ENCODE measurements at places on chromosomes 1 and 21.
A peak's percentile ranks its signal among the peaks of the same experiment; 100 is the strongest.

- no peak for DNase-seq
These were observed 6.1 kb downstream of the RNF223 start for GRCh38 chr1:1067860-1068516.

DNA sequence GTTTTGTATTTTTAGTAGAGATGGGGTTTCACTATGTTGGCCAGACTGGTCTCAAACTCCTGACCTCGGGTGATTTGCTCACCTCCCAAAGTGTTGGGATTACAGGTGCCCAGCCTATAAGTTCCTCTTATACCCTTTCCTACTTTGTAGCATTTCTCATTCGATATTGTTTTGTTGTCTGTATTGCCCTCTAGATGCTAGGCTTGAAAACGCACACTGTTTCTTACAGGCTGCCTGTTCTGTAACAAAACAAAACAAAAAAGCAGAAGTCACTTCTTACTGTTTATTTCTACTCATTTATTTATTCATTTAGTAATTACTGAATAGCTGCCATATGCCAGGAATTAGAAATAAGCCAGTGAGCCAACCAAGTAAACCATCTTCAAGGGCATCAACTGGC, 136.9 kb upstream of the BMP8A start:
- DNase-seq: no peak

DNA sequence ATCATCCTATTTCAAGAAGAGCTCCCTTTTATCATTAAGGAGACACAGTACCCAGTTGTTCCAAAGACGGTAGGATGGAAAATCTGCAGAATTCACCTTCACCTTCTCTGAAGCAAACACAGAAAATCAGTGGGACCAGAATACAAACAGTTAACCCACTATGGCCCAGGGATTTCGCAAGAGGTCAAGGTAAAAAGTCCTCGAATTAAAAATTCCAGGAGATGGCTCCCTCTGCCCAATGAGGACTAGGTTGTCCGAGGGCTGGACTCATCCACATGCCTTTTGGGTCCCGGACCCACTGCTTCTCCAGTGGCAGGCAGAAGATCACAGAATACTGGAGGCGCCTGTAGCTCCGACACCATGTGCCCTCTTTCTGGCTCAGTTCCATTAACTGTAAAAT, 42.9 kb downstream of the RCAN1 start:
- no peak for DNase-seq

GRCh38 chr21:45444385-45444784, 39.4 kb downstream of the COL18A1 start:
- DNase-seq: no peak

- DNase-seq: no peak
These were observed 75.7 kb downstream of the RASAL2 start for GRCh38 chr1:178169649-178170048.

GRCh38 chr1:205598841-205599668, 32.8 kb downstream of the ELK4 start:
- DNase-seq: peak; percentile 74

DNA sequence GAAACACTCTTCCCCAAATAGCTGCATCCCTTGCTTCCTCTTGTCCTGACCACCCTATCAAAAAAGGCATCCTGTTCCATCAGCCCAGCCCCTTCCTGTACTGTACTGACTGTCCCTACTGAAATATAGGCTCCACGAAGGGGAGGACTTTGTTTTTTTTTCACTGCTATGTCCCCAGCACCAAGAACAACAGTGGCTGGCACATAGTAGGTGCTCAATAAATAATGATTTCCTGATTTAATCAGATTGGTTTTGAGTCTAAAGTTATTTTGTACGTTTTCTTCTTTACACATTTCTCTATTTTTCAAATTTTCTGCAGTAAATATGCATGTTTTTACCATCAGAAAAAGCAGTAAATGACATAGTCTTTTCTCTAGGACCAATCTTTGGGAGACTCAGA, 73.9 kb downstream of the CD58 start:
- DNase-seq: no peak

GRCh38 chr1:116360429-116361173, 12.4 kb upstream of the ATP1A1 start:
- no peak for DNase-seq

DNA sequence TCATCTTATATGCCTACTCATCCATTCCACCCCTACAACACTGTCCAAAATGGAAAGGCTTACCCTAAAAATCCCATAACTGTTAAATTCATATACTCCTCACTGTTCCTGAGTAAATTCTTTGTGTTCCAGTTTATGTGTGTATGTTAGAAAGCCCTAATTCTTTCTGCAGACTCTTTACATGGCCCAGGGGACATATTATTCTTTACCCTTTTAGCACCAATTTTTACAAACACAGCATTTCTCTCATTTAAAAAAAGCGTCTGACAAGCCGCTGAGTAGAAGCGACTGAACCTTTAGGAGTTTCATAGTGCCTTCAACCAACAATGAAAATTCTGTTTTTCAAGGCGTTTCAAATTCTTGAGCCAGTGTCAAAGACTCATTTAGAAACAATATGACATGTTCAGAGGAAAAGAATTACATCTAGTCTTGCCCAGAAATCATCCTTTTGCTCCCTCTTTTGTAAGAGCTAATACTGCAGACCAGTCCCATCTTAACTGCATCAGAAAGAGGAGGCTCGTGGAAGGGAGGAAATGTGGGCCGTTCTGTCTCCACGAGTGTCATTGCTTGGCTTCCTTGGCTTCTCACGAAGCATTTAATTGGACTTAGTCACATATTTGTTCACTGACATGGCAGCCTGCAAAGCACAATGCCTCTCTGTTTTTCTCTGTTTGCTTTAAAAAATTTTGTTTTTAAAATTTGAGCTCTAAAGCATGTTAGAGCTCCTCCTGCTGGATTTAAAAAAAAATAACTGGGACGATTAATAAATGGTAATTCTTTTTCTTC, 21.3 kb upstream of the C1orf105 start:
- no peak for DNase-seq

- DNase-seq: no peak
These were observed 23.1 kb upstream of the HFM1 start for GRCh38 chr1:91427741-91428140.

- no peak for DNase-seq
These were observed 360.8 kb downstream of the MATN1 start for GRCh38 chr1:30362603-30362990.

- no peak for DNase-seq
These were observed 187.3 kb downstream of the SLC44A5 start for GRCh38 chr1:75423616-75424015.

GRCh38 chr1:119275145-119276134, 93.1 kb upstream of the HAO2 start:
- no peak for DNase-seq

GRCh38 chr1:208223136-208223535, 21.0 kb downstream of the PLXNA2 start:
- DNase-seq: no peak

GRCh38 chr1:209522826-209523225, 60.7 kb upstream of the CAMK1G start:
- no peak for DNase-seq

DNA sequence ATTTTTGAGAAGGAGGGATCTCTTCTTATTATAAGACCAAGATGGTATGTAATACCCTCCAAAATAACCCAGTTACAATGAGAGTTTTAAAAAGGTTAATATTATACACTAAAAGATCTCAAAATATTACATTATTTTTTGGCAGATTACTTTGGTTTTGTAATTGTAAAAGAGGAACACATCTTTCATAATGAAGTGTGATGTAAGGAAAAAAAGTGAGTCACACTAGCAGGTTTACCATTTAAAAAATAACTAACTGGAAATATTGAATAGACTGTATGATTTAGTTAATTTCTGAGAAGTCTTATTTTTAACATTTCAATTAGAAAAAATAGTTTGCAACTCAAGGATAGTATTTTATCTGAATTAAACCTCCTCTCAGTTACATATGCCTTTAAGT, 1.1 kb downstream of the F5 start:
- DNase-seq: no peak

DNA sequence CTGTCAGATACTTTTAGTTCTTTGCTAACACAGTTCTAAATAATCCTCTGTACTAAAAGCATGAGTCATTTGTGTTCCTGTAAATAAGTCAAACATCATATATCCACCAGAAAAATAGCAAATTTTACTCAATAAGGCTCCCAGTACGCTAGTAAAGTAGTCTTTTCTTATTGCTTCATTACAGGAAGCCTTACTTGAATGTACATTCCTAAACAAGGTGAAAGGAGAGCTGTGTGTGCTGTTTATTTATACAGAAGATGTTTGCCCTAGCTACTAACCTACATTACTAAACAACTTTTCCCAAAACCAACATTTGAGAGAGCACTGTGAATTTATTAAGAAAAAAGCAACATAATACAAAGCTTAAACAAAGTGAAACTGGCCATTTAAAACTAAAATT, 52.0 kb downstream of the ZNHIT6 start:
- DNase-seq: no peak

DNA sequence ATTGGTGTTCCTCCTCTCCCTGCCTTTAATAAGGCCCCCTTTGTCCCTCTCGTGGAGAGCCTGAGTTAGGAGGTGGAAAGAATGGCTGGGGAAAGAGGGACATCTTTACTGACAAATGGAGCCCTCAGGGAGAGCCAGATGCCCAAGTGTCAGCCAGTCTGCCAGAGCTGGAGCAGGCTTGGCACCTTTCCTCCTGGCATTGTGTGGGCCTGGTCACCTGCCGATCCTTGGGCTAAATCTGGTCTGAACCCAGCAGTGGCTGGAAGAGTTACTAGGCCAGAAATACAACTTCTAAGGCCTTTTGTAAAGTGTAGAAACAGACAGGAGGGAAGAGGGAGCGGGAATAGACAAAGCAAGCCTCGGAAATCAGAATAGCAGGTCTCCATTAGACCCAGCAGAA, 24.9 kb downstream of the VANGL1 start:
- no peak for DNase-seq

- DNase-seq: no peak
These were observed 448.5 kb downstream of the PRDM2 start for GRCh38 chr1:14148526-14148925.

GRCh38 chr1:159920202-159920601, 5.1 kb downstream of the TAGLN2 start:
- DNase-seq: no peak

- no peak for DNase-seq
These were observed 251.7 kb upstream of the DPYD start for GRCh38 chr1:98172578-98172977.

- DNase-seq: no peak
These were observed 1109.8 kb upstream of the B3GALT2 start for GRCh38 chr1:194296201-194296600.

DNA sequence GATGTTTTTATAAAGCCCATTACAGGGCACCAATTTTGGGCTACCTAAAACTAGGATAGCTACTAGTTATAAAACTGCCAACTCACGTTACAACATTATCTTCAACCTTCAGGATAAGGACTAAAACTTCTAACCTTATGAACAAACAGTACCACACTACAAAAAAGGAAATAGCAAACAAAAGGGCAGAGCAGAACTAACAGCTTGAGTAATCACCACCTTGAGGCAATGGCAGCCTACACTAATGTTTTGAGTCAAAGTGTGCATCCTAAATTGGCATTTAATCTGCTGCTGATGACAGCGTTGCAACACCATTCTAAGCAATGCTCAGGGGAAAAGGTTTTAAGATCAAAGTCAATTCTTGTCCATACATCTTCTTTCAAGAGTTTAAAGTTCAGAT, 27.2 kb downstream of the PTP4A2 start:
- no peak for DNase-seq

- DNase-seq: no peak
These were observed 858 bp downstream of the BRINP3 start for GRCh38 chr1:190476806-190477205.

- DNase-seq: no peak
These were observed 62.8 kb downstream of the SLX9 start for GRCh38 chr21:45002381-45003204.

DNA sequence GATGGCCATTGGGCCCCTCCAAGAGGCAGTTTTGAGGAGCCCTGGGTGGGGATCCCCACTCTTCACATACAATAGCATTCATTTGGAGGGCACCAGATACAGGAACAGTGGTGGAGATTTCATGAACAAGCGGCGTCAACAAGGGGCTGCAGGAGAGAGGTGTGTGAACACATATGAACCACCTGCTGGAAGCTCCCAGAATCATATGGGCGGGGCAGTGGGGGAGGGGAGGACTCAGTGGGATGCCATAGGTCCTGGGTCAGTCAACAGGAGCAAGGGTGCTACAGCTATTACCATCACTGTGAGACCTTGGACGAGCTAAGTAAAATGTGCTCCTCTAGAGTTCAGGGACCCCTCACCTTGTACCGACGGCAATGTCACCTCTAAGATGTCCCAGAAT, 100.4 kb upstream of the IRF2BP2 start:
- no peak for DNase-seq

DNA sequence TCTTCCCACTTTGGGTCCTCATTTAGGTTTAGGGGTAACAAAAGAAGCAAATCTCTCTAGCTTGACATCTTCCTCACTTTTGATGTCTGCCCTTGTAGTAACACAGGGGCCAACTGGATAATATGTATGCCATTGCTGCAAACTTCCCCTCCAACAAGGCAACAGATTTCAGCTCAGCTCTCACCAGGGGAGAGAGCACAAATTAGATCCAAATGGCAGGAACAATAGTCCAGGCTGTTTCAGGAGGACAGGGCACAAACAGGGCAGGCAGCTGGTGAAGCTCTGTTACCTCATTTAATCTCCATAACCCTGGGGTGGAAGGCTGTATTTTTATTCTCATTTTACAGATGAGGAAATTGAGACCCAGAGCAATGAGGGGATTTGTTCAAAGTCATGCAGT, 4.3 kb upstream of the PIK3R3 start:
- no peak for DNase-seq

DNA sequence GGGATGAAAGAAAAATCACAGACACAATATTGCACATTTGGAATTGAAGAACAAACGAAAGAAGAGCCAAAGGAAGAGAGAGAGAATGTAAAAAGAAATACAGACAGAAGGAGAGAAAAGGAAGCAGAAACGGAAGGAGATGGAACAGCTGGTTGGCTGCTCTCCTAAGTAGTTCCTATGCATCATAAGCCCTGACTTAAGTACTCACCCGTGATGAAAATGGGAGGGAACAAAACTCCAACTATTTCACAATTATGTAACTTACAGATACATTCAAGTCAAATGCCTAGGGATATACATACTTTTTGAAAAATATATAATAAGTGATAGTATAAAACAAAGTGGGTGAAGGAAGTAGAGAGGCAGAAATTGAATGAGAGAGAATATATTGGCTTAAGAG, 88.5 kb downstream of the TTLL7 start:
- no peak for DNase-seq

- DNase-seq: no peak
These were observed 197.4 kb downstream of the FGGY start for GRCh38 chr1:59494145-59494833.

- DNase-seq: no peak
These were observed 19.4 kb downstream of the PGM1 start for GRCh38 chr1:63612564-63612963.

- no peak for DNase-seq
These were observed 451.4 kb downstream of the PTPRU start for GRCh38 chr1:29687601-29688244.

- DNase-seq: no peak
These were observed 43.5 kb upstream of the TTC39A start for GRCh38 chr1:51373898-51374297.

DNA sequence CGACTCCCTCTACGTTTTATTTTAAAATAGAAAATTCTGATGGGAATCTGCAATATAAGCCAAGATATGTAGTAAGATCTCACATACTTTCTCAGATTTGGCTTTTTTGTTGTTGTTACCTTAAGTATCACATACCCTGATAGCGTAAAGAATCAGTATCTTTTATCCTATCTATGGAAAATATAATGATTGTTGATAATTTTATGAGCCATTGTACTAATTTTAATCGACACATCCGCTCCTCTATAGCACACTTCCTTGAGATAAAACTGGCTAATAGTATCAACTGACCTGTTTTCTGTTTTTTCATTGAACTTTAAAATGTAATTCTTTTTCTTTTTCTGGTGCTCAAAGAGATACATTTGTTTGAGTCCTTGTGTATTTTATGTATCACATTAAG, 118.7 kb downstream of the NFIA start:
- DNase-seq: no peak

Measured in left kidney (tissue), 8 donors.